ENCODE measurements at places on chromosomes 3 and 15.

DNA sequence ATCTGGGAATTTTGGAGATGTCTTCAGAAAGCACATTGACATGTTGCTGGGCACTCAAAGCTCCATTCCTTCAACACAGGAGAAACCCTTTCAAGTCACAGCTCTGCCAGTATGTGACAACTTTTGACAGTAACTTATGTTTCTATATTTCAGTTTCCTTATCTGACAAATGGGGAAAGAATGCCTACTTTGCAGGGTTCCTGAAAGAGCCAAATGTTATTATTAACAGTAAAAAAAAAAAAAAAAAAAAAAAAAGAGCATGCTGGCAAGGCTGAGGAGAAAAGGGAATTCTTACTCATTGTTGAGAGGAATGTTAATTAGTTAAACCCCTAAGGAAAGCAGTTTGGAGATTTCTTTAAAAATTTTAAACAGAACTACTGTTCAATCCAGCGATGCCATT lies 272.5 kb upstream of the TGFBR2 start:
- DNase-seq = no peak

GRCh38 chr15:73313861-73314260 lies 54.9 kb downstream of the HCN4 start:
- DNase-seq = no peak

- DNase-seq = no peak
Observed at GRCh38 chr3:60788185-60788584, 463.1 kb downstream of the FHIT start.

GRCh38 chr3:185473290-185473815 lies 25.5 kb downstream of the TMEM41A start:
- no peak for DNase-seq

- no peak for DNase-seq
Observed at GRCh38 chr3:51500632-51501131, 867 bp upstream of the DCAF1 start.

GRCh38 chr15:66124651-66125050 lies 128.9 kb downstream of the MEGF11 start:
- no peak for DNase-seq

GRCh38 chr15:77564938-77565337 lies 67.8 kb downstream of the LINGO1 start:
- DNase-seq = no peak

GRCh38 chr15:78224023-78224411 lies 10.3 kb downstream of the ACSBG1 start:
- DNase-seq = no peak

DNA sequence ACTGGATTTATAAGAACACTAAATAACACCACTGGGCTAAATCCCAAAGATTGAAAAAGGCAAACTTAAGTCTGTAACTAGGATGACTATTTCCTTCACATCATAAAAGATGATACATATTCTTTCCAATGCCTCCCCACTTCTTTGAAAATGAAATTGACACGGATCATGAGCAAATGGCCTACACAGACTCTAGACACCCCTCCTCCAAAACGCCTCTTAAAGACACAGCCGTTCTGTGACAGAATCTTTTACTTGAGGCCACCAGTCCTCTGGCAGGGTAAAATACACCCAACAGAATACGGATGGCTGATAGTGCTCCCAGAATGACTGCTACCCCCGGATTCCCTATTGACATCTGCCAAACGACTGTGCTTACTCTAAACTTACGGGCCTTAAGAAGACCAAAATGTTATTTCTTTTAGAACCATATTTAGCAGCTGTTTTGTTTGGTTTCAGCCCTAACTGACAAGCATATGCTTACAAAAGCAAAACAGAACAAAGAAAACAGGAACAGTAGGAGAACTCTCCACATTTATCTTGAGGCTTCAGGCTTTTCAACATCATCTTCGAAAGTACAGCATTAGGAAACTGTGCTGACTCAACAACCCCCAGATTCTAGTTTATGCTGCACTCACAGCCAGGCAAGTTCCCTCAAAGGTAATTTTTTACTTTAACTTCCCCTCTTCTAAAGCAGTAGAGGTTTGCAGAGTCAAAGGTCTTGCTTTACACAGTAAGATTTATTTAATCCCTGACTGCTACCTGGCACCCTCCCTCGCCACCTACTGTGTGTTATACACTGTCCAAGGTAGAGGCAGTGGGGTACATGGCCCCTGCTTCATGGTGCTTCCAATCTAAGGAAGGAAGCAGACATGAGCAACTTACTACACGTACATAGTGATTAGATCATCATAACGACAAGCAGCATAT lies 84.3 kb downstream of the TNIK start:
- DNase-seq = peak; percentile 43

DNA sequence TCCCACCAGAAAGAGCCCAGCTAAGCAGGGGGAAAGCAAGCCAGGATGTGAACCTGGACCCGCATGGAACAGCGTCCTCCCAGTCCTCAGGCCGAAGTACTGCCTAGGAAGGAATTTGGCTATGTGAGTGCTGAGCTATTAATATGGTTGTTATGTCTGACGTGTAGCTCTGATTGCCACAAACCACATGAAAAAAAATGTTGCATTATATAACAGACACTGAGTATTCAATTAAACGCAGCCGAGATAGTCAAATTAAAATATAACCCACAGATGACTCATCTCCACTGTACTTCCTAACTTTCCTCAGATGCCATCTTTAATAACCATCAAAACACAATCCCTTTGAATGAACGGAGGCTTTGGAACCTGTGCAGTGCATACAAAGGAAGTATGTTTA lies 111.1 kb downstream of the GABRB3 start:
- no peak for DNase-seq

DNA sequence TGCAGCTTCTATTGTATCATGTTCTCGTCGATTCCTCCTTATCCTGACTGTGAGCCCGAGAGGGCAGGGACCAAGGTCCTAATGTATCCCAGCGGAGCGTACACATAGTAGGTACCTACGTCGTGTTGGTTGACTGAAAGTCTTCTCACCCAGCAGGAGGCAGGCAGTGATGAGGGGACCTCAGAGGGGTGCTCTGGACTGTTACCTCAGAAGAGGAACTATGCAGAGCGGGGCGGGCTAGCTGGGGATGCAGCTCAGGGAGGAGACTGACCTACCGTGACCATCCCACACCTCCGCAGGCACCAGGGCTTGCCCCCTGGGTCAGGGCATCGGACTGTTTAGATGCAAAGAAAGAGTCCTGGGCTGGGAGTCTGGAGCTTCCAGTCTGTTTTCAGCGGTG lies 11.4 kb downstream of the CHAC1 start:
- DNase-seq = no peak

GRCh38 chr3:143753456-143753855 lies 94.8 kb downstream of the SLC9A9 start:
- no peak for DNase-seq

- no peak for DNase-seq
Observed at GRCh38 chr3:81869382-81869781, 107.9 kb upstream of the GBE1 start.

- DNase-seq = no peak
Observed at GRCh38 chr15:47839233-47839825, 122.0 kb downstream of the SEMA6D start.

DNA sequence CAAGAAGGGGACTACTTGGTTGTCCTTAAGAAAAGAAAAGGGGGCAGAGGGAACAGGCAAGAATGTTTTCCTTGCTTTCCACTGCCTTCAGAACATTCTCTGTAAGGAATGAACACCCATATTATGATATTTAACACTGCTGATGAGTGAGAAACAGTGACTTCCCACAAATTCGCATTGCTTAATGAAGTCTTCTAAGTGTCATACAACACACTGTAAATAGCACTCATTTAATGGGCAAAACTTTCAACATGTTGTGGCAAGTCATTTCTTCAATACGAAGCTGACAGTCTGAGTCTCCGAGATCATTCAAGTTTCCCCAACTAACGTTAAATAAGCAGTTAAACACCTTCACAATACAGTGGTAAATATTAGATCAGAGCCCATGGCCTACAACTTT lies 464.4 kb downstream of the SHQ1 start:
- no peak for DNase-seq

GRCh38 chr3:123533554-123534159 lies 51.2 kb downstream of the HACD2 start:
- no peak for DNase-seq

- no peak for DNase-seq
Observed at GRCh38 chr15:76217882-76218217, 93.4 kb downstream of the ETFA start.

GRCh38 chr3:103381296-103382079 lies 946.7 kb downstream of the ZPLD1 start:
- DNase-seq = no peak

Data from hematopoietic multipotent progenitor cell treated with erythropoietin and hydrocortisone succinate and interleukin-3 and kit ligand, for 8 days (in vitro differentiated cells).